ENCODE measurements at places on chromosomes 5 and 9.

GRCh38 chr9:97695995-97696802 lies 941 bp downstream of the XPA start:
- DNase-seq, result peak; percentile 44

GRCh38 chr5:179309751-179310320 lies 35.4 kb downstream of the ADAMTS2 start:
- DNase-seq, result no peak

- DNase-seq, result no peak
Measured at GRCh38 chr9:117718701-117719100, 14.5 kb downstream of the TLR4 start.

DNA sequence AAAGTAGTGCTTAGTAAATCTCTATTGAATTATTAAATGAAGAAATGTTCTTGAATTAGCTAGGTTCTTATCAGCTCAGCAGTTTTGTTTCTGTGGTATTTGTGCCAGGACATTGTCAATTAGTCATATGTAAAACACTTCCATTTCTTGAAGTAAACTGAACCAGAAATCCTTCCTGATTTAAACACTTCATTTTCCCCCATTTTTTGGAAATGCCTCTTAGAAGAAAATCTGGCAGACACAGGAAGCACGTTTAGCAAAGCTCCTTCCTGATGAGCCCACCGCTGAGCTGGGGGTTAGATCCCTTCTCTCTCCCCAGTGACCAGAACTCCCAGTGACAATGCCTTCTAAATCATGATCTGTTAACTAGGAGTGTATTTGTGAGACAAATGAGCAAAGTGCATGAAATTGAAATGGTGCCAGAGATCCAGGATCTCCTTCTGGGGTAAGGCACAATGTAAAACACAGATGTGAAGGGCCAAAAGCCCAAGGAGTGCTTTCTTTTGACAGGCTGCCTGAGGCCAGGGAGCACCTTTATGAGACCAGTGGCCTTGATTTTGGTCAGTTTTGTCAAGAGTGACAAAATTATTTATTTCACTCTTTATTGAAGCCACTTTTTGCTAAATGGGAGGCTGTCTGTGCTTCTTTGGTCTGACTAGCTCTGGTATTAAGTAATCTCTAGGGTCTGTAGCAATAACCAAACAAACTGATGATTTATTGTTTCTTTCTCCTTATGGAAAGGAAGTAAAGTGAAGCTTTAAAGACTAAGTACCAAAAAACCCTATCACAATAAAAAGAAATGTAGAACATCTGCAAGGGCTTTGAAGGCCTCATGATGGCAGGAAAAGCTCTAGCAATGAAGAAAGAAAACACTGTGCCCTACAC lies 25.5 kb upstream of the RUSC2 start:
- DNase-seq, result no peak

DNA sequence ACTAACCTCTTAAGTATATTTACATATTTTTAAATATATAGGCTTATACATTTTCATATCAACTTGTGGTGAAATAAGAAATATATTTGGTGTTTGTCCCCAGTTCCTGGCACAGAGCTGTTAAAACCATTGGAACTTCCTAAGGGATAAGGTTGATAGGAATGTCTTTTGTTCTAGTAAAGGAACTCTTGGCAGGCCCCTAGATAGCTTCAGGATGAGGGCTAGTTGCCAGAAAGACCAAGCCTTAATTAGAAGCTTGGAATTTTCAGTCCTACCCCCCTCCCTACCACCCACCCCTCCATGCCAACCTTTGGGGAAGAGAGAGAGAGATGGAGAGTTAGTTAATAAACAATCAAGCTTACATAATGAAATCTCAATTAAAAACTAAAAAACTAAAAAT lies 638.6 kb upstream of the ACO1 start:
- no peak for DNase-seq

- no peak for DNase-seq
Measured at GRCh38 chr5:37867654-37868053, 27.8 kb upstream of the GDNF start.

DNA sequence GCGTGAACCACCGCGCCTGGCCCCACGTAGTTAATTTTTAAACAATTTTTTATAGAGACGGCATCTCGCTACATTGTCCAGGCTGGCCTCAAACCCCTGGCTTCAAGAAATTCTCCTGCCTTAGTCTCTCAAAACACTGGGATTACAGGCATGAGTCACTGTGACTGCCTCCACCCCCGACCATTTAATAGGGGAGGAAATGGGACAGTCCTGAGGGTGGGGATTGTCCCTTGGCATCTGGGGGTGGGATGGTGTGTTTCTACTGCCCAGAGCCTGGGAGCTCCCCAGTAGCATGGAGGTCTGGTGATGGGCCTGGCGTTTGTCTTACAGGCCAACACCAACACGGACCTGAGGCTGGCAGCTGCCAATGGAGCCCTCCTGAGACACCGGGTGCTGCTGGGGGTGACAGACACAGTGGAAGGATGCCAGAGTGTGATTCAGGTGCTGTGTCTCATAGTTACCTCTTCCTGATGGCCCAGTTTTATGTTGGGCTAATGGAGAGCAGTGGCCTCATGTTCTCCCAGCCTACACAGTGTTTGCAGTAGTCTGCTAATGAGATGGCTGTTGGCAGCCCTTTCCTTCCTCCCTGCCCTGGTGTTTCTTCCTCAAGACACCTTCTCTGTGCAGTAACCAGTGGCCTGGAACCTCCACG lies 22.5 kb downstream of the TMEM268 start:
- DNase-seq, result no peak

GRCh38 chr5:3787604-3788003 lies 192.0 kb downstream of the IRX1 start:
- no peak for DNase-seq

- DNase-seq, result no peak
Measured at GRCh38 chr5:150645070-150645700, 4.7 kb downstream of the SYNPO start.

GRCh38 chr9:137085920-137086530 lies 760 bp upstream of the MAN1B1 start:
- DNase-seq, result no peak

All from T-helper 2 cell (primary cell).